ENCODE measurements at places on chromosomes 12 and 14.

DNA sequence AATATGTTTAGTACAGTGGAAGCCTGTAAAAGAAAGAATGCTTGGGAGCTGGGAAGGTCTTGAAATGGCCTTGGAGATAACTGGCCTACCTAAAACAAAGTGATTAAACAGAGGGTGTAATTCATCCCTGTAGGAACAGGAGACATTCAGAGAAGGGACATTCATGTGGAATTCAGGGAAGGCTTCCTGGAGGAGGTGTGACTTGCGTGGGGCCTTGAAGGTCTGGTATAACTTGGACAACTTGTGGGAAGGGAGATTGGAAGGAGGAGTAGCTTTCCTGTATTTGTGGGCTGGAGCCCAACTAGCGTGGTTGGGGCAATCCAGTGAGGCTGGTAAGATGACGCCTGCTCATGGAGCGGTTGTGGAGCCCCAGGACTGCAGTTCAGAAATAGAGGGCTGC lies 156.4 kb downstream of the AACS start:
- no peak for DNase-seq

DNA sequence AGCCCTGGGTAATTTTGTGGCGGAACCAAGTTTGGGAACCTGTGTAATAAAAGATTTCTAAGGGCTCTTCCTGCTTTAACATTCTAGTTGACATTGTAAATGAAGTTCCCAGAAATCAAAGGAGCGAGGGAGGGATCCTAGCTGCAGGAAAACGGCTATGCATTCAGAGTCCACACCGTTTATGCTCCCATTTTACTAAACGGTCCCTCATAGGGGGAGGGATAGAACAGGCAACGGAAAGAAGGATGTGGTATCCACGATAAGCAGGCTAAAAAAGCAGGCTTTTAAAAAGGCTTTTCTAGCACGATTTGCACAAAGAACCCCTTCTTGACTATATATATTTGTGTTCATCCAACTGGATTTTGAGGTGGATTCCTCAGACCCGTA lies 559 bp downstream of the SYNJ2BP start:
- no peak for DNase-seq

DNA sequence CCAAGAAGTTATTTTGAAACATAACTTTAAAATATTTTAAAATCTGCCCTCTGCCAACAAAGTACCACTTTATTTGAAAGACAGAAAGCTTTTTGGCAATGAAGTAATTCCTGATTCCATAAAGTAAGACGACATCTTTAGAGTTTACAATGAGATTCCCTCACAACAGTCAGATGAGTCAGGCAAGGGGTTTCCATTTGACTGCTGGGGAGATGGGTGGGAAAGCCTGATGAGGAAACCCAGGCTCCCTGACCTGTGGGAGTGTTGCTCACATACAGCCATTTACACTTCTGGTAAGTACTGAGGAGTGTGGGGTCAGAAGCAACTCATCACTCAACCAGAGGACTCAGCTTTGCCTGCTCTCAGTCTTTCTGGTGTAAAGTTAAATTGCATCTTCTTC lies 10.2 kb downstream of the KITLG start:
- no peak for DNase-seq

- DNase-seq = no peak
These were observed 15.0 kb downstream of the SRP54 start for GRCh38 chr14:34997762-34998161.

GRCh38 chr12:27183342-27183741 lies 60.7 kb upstream of the STK38L start:
- DNase-seq = no peak

GRCh38 chr12:43291516-43291915 lies 260.5 kb downstream of the ADAMTS20 start:
- no peak for DNase-seq

DNA sequence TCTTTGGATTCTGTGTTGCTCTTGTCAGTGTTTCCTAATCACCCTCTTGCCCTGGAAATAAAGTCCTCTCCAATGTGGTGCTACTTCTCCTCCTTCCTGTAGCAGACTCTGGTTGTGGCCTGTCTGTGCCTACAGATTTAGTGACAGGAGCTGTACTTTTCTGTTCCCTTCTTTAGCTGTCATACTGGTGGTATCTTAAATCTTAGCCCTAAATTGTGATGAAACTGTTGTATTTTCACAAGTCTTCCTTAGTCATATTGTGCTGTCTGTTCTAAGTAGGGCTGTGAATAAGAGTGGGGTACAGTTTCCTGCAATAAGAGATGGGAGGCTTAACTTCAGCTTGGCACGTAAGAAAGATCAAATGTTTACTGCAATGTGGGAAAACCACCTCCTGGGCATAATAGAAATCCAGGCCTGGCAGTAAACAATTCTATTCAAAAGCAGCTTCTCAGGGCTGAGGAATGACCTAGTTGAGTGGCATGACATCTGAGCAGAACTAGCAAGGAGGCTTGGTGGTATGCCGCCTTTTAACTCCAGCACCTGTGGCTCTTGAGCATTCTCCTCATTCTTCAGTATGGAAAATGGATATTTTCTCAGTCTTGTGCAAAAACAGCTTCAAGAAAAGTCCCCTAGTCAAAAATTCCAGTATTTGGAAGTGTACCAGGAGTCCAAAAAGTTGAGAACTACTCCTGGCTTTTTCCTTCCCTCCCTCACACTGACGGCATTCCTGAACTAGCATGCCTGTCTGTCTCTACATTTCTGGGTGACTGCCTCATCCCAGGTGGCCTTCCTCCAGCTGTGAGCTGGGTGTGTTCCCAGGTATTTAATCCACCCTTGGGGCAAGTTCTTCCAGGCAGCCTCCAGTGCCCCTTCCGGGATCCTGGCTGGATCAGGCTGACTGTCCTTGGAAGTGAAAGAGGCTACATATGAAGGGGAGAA lies 19.5 kb downstream of the ANO6 start:
- no peak for DNase-seq

DNA sequence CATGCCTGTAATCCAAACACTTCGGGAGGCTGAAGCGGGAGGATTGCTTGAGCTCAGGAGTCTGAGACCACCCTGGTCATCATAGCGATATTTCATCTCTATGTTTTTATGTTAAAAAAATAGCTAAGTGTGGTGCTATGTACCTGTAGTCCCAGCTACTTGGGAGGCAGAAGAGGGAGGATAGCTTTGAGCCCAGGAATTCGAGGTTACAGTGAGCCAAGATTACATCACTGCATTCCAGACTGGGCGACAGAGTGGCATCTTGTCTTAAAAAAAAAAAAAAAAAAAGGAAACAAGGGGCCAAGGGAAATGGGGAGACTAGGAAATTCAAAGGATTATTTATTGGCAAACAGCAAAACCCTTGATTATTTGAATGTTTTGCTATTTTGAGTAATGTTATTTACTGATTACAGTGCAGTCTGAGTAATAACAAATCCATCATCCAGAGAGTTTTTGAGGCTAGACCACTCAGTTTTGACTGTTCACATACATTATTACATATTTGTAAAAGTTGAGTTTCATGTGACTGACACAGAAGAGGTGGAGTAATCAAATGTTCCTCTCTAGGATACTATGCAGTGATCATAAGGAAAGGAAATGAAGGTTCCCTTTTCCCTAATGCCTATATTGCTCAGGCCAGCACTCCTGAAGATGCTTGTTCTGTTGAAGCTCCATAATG lies 40.8 kb downstream of the PRKCH start:
- DNase-seq = no peak

- no peak for DNase-seq
These were observed 18.6 kb downstream of the PEX5 start for GRCh38 chr12:7207866-7208625.

DNA sequence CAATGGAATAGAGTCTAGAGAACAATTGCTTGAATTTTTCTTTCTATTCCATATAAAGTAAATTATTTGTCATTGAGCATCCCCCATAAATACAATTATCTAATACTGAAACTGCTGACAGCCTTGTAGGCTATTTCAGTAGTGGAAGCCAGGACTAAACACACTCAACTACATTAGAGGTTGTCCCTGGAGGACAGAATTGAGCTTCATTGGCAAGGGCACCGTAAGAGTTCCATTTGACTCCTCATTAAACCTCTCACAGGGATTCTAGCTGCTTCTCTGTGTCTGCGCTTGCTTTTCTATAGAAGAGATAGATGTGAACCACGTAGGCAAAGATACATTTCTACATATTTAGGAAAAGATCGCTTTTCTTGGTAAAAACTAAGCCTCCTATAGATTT lies 3.5 kb upstream of the PTPRO start:
- no peak for DNase-seq

DNA sequence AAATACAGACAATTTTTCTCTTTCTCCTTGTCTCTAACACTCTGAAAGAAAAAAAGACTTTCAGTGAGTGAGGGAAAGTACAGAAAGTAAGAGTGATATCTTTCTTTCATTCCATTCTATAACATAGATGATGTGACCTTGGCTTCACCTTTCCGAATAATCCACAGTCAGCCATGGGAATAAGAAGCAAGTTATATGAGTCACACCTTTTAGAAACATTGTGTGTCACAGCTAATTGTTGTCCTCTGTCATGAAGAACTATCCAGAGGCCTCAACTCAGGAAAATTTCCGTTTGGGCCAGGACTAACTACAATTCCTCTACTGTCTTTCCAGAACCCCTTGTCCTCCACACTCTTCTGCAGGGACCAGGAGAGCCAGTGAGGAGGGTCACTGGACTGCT lies 209.7 kb upstream of the FAR2 start:
- DNase-seq = no peak

DNA sequence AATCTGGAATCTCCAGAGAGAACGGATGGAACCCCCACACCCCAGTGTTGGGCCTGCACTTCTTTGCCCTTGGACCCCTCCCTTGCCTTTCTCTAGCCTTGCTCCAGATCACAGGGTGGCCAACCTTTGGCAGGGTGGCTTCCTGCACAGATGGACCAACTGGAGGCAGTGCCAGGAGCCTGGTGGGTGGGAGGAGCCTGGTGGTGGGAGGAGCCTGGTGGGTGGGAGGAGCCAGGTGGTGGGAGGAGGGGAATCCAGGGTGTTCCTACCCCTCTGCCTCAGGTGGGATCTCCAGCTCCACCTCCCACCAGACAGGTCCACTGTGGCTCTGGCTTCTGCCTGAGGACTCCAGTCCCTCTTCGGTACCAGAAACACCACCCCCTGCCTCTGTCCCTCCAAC lies 15.0 kb upstream of the ORAI1 start:
- no peak for DNase-seq

DNA sequence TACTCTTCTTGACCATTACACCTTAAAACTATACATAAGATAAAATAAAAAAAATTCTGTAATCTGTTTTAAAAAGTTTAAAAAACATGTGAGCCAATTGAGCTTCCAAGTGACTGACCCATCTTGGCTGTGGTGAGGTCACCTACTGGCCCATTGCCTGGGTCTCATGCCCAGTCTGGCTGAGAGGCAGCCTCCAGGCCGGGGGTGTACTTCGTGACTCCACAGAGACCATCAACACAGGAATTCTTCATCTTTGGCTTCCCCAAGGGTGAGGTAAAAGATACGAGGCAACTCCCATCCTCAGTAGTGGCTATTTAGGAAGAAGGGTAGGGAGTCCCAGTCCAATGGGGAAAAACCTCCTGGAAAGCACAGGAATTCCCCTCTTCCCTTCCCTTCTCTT lies 113.2 kb downstream of the APAF1 start:
- DNase-seq = no peak

DNA sequence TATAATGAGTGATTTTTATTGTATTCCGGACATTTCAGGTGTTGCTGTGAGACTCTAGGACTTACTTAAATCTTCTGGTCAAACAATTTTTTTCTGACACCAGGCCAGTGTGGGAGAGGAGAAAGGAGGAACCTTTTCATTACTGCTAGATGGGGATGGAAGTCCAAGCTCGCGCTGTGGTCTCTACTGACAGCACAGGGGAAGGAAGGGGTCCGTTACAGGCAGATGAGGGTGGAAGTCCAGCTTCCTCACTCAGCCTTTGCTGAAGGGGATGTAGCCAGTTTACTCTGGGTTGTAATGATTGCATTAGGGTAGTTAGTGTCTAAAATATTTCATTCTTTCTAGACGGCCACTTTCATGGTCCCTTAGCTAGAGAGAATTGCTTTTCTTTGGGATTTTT lies 26.3 kb upstream of the ST8SIA1 start:
- DNase-seq = no peak

- DNase-seq = no peak
These were observed 30.1 kb downstream of the MAX start for GRCh38 chr14:65072256-65072655.

- DNase-seq = no peak
These were observed 47.3 kb downstream of the RPS29 start for GRCh38 chr14:49538852-49539251.

DNA sequence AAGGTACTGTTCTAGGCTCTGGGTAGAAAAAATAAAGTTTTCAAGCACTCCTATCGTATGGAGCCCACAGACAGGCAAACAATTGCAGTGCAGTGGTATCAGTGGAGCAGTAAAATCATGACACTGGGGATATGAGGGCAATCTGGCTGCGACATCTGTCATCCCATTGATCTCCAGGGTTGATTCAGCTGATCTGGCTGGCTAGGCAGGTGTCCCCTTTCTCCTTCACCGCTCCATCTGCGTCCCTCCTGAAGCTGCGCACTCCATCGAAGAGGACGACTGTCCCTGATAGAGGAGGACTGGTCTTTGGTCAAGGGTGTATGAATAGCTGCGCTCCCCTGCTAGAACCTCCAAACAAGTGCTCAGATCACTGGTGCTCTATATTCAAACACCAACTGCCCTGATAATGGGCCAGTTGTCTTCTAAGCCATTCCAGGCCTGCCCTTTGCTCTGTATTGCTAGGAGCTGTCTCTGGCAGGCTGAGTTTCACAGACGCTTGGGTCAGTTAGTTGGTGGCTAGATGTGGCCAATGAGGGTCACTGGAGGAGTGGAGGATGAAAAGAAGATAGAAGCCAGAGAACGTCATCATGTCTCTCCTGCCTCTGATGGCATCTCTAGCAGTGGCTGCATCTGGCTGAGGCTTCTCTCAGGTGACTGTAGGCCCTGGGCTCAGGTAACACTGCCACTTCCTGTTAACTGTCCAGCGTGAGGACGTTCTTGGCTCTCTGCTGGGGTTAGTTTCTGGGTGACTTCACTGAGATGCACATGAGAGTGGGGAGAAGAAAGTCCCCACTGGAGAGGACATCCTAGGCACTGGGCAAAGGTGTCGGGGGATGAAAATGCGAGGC lies 205.0 kb upstream of the FOXN3 start:
- no peak for DNase-seq

GRCh38 chr12:110080410-110080809 lies 32.1 kb upstream of the C12orf76 start:
- no peak for DNase-seq

DNA sequence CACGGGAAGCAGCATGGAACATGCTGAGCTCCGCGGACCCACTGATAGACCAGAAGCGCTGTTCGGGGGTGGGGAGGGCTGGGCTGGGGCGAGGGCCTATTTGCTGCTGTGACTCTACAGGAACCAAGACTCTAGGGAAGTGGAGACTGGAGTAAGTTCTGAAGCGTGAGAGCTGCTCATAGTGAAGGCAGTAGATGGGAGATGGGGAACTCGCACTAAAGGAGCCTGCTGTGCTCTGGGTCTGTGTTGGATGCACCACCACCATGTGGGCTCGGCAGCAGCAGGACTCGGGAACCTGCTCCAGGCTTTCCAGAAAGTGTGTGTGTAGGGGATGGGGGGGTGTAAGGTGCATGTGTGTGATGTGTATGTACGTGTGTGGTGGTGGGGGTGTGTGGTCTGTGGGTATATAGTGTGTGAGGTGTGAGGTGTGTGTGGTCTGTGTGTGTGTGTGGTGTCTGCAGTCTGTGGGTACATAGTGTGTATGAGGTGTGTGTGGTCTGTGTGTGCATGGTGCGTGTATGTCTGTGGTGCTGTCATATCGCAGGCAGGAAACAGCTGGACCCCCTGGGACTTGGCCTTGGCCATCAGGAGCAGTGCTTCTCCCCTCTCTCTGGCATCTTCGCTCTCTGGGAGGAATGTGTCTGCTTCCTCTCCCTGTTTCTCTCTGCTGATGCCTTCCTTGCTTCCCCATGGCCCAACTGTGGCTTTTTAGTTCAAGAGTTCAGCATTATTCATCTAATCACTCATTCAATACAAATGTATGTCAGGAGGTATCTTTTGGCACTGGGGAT lies 378.9 kb downstream of the FUT8 start:
- no peak for DNase-seq
